ENCODE measurements at places on chromosomes 3 and 15. TPM values are rescaled to one million over a fixed set of nuclear protein-coding genes. Genes with fewer than 3 reads are reported as not detected.
A peak's percentile ranks its signal among the peaks of the same experiment; 100 is the strongest.

DNA sequence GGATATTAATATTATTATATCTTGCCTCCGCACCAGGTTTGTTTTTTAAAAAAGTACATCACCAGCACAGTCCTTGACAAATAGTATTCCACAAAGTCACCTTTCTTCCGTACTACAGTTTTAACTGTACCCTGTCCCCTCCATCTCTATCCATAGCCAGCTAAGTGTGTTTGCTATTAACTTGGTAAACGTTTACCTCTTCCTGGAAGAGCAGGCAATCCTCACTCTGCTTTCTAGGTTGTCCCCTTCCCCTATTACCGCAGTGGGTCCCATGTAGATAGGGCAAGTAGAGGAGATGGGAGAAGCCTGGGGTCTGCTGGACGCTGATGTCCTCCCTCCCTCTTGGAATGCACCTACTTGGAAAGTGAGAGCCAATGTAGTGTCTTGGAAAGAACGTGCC lies 83.9 kb upstream of the ETV5 start:
- DNase-seq: no peak

- peak; percentile 44 for DNase-seq
These were observed 189.3 kb downstream of the OPA1 start for GRCh38 chr3:193782276-193782647.

GRCh38 chr15:41020311-41020710 lies 67.0 kb downstream of the CHAC1 start:
- DNase-seq: no peak

GRCh38 chr3:183287301-183287971 lies 34.4 kb downstream of the B3GNT5 start:
- no peak for DNase-seq

Gene AMT
- total RNA-seq: 22.9 TPM

Measured in mucosa of descending colon (tissue), 3 donors.